Testis (tissue), 5 donors: ENCODE measurements at places on chromosomes 4 and X.
A peak's percentile ranks its signal among the peaks of the same experiment; 100 is the strongest.

DNA sequence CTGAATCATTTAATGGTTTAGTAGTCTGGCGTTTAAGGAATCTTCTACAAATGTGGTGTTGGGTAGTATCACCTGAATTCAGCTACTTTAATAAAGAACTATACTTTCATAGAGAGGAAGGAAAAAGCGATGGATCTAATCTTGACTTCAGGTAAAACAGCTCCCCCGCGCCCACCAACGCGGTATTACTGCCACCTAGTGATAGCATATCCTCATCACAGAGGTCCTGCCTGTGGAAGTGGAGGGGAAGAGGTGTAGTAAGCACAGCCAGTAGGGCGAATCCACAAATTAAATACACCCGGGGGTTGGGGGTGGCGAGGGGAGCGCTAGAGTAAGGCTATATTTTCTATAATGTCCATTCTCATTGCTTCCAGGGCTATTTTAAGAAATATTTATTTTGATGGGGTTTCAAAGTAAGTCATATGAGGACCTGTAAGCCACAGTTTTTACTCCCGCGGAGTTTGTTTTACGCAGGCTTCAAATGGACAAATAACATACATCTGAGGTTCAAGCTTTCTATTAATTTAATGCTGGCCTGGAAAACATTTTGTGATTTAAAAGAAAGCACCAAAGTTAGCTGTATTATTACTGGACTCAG is 8.3 kb upstream of the DAPP1 start:
- no peaks in the 10 kb centered on the region for H3K36me3 ChIP-seq
- H3K4me1 ChIP-seq, result no peaks in the 10 kb centered on the region
- no peak overlapping the region for H3K27ac ChIP-seq
- DNase-seq, result peak; percentile 79

DNA sequence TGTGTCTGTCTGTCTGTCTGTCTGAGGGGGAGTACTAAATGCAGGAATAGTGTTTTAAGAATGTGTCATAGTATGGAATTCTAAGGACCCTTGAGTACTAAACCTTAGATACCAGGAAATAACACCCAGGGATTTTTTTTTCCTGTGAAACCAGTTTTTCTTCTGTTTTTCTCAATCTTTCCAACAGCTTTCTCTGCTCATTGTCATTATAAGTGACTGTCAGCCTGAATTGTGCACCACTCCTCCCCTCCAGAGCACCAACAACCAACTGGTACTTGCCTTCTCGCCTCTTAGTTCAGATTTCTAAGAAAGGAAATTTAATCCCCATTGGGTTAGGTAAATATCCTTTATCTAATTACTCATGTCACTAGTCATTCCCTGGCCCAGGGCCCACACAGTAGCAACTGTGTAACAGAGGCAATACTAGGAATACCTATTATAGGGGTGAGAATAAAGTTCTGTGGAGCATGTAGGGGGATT is 320.6 kb downstream of the ADGRL3 start:
- H3K27ac ChIP-seq, result no peak overlapping the region
- no peaks in the 10 kb centered on the region for H3K4me1 ChIP-seq
- H3K36me3 ChIP-seq, result no peaks in the 10 kb centered on the region
- no peak for DNase-seq
- H3K27me3 ChIP-seq, result no peaks in the 10 kb centered on the region
- H3K4me3 ChIP-seq, result no peak overlapping the region

- H3K27me3 ChIP-seq, result no peaks in the 10 kb centered on the region
- H3K4me1 ChIP-seq, result no peaks in the 10 kb centered on the region
- H3K36me3 ChIP-seq, result no peaks in the 10 kb centered on the region
- H3K27ac ChIP-seq, result no peak overlapping the region
Observed at GRCh38 chr4:8577972-8578371, 2.2 kb upstream of the GPR78 start.

DNA sequence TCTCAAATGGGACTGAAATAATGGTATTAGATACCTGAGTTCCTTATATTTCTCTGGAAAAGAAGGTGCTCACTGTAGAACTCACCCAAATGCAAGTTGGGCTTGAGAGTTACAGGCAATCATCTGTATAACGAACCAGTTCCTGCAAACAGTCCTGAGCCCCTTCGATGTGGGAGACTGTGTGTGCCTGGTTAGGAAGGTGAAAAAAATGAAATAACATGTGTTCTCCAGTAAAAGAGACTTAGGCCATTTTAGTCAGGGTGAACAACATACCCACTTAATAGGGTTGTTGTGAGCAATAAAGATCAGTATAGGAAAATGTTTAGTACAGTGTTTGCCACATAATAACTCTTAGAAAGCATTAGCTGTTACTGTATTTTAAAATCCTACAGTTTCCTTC is 23.4 kb downstream of the STIM2 start:
- DNase-seq, result no peak
- no peak overlapping the region for H3K27ac ChIP-seq
- no peaks in the 10 kb centered on the region for H3K36me3 ChIP-seq
- no peaks in the 10 kb centered on the region for H3K4me1 ChIP-seq
- H3K4me3 ChIP-seq, result no peak overlapping the region

GRCh38 chr4:183426507-183426906 is 17.9 kb upstream of the CDKN2AIP start:
- H3K36me3 ChIP-seq, result no peaks in the 10 kb centered on the region
- DNase-seq, result no peak
- no peak overlapping the region for H3K4me3 ChIP-seq
- H3K4me1 ChIP-seq, result no peaks in the 10 kb centered on the region
- no peaks in the 10 kb centered on the region for H3K27me3 ChIP-seq

GRCh38 chr4:185672151-185672550 is 136.8 kb upstream of the PDLIM3 start:
- DNase-seq, result no peak
- no peak overlapping the region for H3K27ac ChIP-seq
- H3K4me3 ChIP-seq, result no peak overlapping the region

DNA sequence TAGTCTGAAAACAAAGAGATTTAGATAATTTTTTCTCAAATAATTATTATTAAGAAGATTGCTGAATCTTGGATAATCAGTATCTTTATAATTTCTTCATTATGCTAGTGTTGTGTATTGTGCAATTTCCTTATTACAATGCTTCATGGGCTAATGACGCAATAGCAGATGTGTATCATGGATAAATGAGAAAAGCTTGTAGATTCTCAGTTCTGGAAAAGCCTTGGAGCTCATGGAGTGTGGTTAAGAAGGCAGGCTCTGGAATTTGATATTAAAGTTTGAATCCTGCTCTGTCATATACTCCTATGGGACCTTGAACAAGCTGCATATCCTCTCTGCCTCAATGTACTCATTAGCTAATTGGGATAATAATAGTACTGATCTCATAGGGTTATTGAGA is 18.9 kb upstream of the CXCL8 start:
- H3K4me1 ChIP-seq, result no peaks in the 10 kb centered on the region
- H3K27me3 ChIP-seq, result no peaks in the 10 kb centered on the region
- no peak for DNase-seq
- H3K4me3 ChIP-seq, result no peak overlapping the region
- H3K36me3 ChIP-seq, result no peaks in the 10 kb centered on the region

DNA sequence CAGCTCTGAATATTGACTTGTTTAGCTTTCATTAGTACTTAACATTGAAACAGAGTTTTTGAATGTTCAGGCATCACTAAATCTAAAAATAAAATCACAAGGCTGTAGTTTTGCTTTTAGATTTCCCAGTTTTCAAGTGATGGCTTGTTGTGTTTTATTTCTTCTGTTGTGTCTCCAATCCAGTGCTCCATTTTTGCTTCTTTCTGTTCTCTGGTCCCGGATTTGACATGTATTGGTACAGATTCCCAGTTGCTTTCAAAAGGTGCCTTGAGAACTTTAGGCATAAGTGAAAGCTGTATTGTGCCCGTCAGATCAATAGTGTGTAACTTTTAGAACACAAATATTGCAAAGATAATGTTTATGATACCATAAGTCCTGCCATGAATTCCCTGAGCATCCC is 53.2 kb downstream of the ARHGAP10 start:
- H3K36me3 ChIP-seq, result no peaks in the 10 kb centered on the region
- H3K27ac ChIP-seq, result no peak overlapping the region
- H3K4me3 ChIP-seq, result no peak overlapping the region
- H3K27me3 ChIP-seq, result no peaks in the 10 kb centered on the region

DNA sequence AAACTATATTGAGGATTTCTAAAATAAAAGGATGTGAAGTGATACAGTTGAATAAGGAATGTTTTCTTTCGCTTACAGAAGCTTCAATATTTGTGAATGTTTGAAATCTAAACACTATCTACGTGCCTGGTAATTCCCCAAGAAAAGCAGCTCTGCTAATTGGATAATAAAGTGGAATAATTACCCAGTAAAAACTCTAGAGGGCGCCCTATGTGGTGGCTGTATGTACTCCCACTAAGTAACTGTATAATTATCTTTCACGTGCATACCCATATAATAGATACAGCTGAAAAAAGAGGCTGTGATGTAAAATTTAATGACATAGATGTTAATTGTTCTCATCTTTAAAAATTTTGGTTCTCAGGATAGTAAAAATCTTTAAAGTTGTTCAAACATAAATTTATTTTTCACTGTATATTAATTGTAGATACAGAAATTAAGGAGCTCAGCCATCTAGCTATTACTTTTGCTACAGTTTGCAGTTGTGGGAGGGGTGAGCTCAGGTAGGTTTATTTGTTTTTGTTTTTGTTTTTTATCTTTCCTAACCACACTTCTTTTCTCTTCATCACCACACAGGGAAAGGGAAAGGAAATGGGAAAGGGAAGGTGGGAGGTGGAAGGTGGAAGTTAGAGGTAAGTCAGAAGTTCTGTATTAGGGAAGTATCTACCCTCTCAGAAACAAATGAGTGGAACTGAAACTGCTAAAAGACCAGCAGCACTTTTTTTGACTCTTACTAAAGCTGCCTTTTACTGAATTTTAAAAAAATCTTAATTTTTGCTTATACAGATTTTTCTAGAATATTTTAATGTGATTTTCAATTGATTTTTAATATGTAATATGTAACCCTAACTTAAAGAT is 151.7 kb upstream of the RPS6KA6 start:
- H3K27ac ChIP-seq, result no peak overlapping the region
- H3K4me3 ChIP-seq, result no peak overlapping the region
- H3K36me3 ChIP-seq, result no peaks in the 10 kb centered on the region
- DNase-seq, result no peak
- no peaks in the 10 kb centered on the region for H3K4me1 ChIP-seq
- H3K27me3 ChIP-seq, result no peaks in the 10 kb centered on the region

DNA sequence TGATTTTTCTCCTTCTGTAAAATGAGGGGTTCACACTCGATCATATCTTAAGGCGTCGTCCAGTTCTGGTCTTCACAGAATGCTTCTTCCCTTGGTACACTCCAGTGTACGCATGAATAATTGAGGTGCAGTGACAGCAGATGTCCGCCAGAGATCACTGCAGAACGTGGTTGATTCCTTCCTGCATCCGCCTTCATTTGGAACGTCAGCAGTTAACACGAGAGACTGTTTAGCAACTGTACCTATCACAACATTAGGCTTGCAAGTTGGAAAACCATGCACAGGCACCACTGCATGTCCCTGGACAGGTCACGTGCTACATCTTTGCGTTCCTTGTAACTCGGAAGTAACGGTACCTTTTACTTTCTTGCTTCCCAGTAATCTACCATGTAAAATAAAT is 66.0 kb upstream of the GEMIN8 start:
- H3K4me3 ChIP-seq, result no peak overlapping the region
- no peaks in the 10 kb centered on the region for H3K4me1 ChIP-seq
- H3K27me3 ChIP-seq, result no peaks in the 10 kb centered on the region

GRCh38 chr4:118915468-118915867 is 26.8 kb downstream of the SYNPO2 start:
- no peaks in the 10 kb centered on the region for H3K36me3 ChIP-seq
- no peak for DNase-seq
- H3K27ac ChIP-seq, result no peak overlapping the region
- no peak overlapping the region for H3K4me3 ChIP-seq
- H3K27me3 ChIP-seq, result no peaks in the 10 kb centered on the region

DNA sequence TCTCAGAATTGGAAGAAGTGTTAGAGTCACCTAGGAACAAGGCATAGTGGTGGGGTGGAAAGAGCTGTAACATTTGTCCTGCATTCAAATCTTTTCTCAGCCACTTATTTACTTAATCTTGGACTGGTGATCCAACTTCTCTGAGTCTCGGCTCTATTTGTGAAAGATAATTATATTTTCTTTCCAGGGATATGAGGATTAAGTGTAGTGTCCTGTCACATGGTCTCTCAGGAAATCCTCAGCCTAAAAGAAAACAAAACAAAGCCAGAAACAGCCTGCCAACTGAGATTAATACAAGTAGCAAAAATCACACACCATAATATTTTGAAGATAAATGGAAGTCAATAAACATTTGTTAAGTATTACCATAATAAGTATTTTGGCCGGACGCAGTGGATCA is 33.3 kb upstream of the ETNPPL start:
- H3K27ac ChIP-seq, result peak overlapping the region; percentile 17
- no peaks in the 10 kb centered on the region for H3K4me1 ChIP-seq
- no peaks in the 10 kb centered on the region for H3K27me3 ChIP-seq
- no peak overlapping the region for H3K4me3 ChIP-seq
- no peak for DNase-seq
- no peaks in the 10 kb centered on the region for H3K36me3 ChIP-seq

- no peak overlapping the region for H3K4me3 ChIP-seq
- DNase-seq, result peak; percentile 43
- no peaks in the 10 kb centered on the region for H3K4me1 ChIP-seq
- H3K36me3 ChIP-seq, result no peaks in the 10 kb centered on the region
Observed at GRCh38 chr4:132642016-132642817, 506.9 kb upstream of the PCDH10 start.

DNA sequence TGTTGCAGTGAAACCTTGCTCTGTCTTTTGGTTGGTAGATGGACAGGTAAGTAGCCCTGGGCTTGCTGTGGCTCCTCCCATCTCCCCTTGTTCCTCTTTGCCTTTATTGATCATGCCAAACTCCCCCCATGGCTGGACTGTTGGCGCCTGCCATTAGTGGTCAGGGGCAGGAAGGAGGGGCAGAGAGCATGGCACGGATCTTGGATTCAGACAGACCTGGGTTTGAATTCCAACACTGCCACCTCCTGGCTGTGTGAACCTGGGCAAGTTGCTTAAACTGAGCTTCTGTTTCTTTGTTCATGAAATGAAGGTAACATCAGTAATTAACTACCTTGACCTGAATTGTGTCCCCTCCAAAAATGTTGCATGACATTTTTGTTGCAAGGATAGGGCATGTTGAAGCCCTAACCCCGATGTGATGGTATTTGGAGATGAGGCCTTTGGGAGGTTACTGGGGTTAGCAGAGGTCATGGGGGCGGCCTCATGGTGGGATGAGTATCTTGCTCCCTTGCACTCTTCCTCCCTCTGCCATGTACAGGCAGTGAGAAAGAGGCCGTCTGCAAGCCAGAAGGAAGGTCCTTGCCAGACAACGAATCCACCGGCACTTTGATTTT is 6.0 kb downstream of the SLC2A9 start:
- peak; percentile 73 for DNase-seq
- H3K27ac ChIP-seq, result no peak overlapping the region
- no peaks in the 10 kb centered on the region for H3K27me3 ChIP-seq

- H3K4me3 ChIP-seq, result no peak overlapping the region
- no peaks in the 10 kb centered on the region for H3K36me3 ChIP-seq
- no peaks in the 10 kb centered on the region for H3K27me3 ChIP-seq
- no peak for DNase-seq
- no peak overlapping the region for H3K27ac ChIP-seq
Observed at GRCh38 chr4:11543706-11544105, 115.0 kb upstream of the HS3ST1 start.
